ENCODE measurements at places on chromosomes 11 and 22. TPM values are rescaled to one million over a fixed set of nuclear protein-coding genes. Genes with fewer than 3 reads are reported as not detected.

GRCh38 chr11:124339396-124340141 lies 19.6 kb upstream of the OR8D2 start:
- H3K4me3 ChIP-seq: no peak overlapping the region
- DNase-seq: no peak
- no peaks in the 10 kb centered on the region for H3K4me1 ChIP-seq
- H3K27me3 ChIP-seq: no peaks in the 10 kb centered on the region
- H3K36me3 ChIP-seq: no peaks in the 10 kb centered on the region

- H3K27me3 ChIP-seq: no peaks in the 10 kb centered on the region
- H3K4me1 ChIP-seq: no peaks in the 10 kb centered on the region
- no peak for DNase-seq
- no peaks in the 10 kb centered on the region for H3K36me3 ChIP-seq
Observed at GRCh38 chr22:27250886-27251285, 550.7 kb downstream of the MN1 start.

DNA sequence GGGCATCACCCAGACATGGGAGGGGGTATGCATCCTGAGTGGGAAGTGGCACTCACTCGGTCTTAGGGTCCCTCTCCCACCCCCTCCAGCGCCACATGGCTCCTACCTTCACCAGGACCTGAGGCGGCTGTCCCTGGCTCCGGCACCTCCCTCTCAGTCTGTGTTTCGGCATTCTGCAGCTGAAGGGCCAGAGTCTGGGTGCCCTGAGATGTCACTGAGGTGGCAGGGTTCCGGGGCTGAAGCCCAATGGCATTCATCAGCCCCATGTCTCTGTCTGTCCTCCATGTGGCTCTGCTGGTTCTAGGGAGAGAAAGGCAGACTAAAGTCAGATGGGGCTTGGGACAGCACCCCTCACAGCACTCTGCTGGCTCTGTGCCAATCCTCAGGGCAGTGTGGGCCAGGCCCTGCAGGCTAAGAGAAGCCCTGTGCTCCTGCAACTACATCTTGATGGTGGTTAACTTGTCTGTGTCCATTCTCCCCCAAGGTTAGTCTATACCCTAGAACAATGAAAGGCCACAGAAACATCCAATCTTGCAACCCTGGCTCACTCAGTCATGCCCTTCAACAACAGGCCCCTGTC lies 16.9 kb upstream of the CHRM4 start:
- H3K4me1 ChIP-seq: no peaks in the 10 kb centered on the region
- DNase-seq: no peak
- no peak overlapping the region for H3K4me3 ChIP-seq
- H3K27ac ChIP-seq: no peak overlapping the region
- no peaks in the 10 kb centered on the region for H3K27me3 ChIP-seq

DNA sequence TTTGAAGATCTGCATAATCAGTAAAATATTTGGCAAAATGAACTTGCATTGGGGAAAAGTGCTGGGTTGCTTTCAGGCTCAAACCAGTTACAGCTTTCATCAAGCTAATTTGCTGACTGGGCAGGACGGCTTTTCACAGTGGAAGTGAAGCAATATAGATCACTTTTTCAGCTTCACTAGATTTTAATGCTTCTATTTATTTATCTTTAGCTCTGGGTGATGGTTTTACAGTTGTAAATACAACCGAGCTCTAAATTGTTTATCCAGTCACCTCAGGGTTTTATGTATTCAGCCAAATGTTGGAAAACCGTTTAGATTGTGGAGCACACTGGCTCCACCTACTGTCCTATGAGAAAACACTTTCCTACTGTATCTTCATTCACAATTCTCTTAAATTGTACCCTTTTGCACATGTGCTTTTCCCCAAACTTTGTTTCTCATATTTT lies 58.2 kb downstream of the ACER3 start:
- peaks cover 4% of the 10 kb centered on the region for H3K4me1 ChIP-seq
- DNase-seq: no peak
- no peak overlapping the region for H3K4me3 ChIP-seq
- no peak overlapping the region for H3K27ac ChIP-seq

DNA sequence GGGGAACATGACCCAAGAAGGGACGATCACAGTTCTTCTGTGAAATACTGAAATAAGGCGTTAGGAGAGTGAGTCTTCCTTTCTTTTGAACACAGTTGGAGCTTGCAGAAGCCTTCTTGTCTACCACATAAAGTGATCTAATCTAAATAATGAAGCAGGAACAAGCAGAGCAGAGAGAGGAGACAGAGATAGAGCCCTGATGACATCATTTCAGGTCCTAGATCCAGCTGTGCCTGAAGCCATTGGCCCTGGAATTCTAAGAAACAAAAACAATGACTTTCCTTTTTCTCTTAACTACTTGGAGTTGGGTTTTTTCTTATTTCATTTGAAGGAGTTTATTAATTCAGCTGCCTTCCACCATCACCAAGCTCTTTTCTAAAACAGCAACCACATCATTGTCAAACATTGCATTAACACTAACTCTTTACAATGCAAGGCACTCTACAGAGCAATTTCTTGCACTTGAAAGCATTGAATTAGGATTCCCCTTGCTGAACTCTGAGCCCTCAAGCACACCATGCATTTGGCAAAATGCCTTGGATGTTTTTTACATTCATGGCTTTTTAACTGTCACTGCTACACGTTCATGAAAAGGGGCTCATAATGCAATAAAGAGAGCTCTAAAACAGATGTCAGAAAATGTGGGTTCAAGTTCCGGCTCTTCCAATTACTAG lies 117.2 kb upstream of the TIMP3 start:
- H3K27me3 ChIP-seq: no peaks in the 10 kb centered on the region
- DNase-seq: no peak
- no peak overlapping the region for H3K27ac ChIP-seq
- no peaks in the 10 kb centered on the region for H3K4me1 ChIP-seq

ZC3H12C gene
- total RNA-seq: 0.14 TPM

NAALADL1 gene
- total RNA-seq: 30.1 TPM
